ENCODE measurements at places on chromosomes 3 and 15.

DNA sequence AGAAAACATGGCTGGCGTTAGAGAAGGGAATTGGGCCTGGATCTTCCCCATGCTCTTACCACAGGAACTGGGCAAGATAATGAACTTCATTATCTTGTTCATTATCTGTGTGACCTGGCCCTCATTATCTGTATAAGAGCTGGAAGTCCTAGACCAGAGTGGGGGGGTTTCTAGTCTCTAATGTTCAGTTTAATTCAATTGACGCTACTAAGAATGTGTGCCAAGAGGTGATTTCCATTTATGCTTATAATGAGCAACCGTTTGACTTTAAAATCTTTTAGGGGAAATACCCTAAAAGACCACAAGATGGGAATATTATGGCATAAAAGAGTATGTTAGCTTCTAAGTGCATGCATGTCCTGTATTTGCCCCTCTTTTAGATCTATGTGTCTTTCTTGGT is 59.1 kb upstream of the CSTA start:
- DNase-seq, result no peak

- no peak for DNase-seq
Observed at GRCh38 chr3:116930786-116931185, 221.2 kb downstream of the TUSC7 start.

- no peak for DNase-seq
Observed at GRCh38 chr3:50551681-50552435, 15.7 kb downstream of the C3orf18 start.

DNA sequence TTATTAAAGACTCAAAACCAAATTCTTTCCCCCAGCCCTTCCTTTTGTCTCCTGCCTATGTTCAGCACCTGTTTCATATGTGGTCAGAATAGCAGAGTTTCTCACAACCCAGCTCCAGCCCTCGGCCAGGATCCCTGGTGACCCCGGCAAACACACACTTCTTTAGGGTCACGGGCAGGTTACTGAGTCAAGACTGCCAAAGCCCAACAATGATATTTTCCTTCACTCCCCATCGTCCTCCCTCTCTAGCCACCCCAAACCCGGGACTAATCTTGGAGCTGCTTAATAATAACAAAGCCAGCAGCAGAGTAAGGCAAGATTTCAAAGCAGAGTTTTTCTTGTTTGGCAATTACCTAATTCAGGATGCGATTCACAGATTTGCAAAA is 25.5 kb downstream of the RARB start:
- no peak for DNase-seq

DNA sequence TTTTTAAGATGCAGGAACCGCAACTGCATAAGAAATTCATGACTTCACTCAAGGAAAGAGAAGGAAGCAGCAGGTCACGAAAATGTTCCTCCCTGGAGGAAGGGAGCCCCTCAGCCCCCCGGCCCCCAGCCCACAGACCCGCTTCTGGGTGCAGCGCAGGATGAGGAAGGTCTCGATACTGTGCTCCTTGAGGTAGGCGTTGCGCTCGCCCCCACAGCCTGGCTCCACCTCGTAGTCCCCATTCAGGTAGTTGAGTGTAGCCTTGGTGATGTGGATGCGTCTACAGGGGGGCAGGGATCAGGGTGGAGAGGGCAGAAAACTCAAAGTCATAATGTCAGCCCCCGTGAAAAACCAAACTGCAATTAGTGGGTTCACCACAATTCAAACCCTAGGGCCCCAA is 121.4 kb downstream of the ADCY5 start:
- DNase-seq, result no peak

DNA sequence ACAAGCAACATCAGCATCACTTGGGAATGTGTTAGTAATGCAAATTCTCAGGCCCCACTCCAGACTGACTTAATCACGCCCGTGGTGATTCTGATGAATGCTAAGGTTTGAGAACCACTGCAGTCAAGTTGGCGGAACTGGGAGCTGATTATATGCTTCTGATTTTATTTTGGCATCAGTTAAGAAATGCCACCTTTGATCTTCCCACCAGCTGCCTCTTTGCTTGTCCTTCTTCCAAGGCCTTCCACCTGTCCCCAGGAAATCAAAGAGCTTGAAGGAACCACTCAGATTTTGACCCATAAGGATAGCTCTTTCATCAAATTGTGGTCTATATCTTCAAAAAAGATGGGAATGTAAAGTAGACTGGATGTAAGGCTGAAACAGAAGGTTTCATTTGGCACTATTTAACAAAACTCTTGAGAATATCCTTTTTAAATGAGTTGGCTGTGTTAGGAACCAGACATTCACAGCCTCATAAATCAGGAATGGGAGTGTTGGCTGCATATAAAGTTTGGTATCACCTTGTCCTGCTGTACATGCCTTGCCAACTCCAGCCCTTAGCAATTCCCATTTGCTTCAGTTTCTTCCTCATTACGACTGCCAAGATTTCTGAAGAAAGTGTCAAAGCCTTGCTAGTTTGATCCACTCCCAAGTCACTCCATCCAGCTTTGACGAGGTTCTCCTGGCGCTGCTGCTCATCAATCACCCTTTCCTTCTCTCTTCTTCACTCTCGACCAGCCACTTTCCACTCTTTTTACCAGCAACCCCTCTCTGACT is 125.8 kb upstream of the NPHP3 start:
- DNase-seq, result no peak

GRCh38 chr3:82423268-82424030 is 662.0 kb upstream of the GBE1 start:
- DNase-seq, result no peak

GRCh38 chr3:80983753-80984152 is 777.7 kb downstream of the GBE1 start:
- no peak for DNase-seq

DNA sequence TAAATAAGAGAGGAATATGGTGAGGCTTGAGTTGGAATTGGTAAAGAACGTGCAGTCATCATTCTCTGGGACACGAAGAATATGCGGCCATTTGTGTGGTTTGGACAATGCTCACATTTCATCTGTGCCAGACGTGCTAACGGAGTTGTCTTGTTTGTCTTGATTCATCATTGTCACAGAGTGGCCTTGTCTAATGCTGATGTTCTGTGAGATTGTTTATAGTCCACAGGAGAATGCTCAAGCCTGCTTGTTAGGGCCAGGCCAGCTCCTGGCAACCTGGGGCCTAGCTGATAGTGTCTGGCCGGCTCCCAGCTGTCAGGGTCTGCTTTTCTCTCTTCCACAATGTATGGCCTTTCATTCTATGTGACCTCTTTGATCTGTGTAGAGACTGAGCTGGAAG is 384.7 kb downstream of the EDEM1 start:
- DNase-seq, result no peak

DNA sequence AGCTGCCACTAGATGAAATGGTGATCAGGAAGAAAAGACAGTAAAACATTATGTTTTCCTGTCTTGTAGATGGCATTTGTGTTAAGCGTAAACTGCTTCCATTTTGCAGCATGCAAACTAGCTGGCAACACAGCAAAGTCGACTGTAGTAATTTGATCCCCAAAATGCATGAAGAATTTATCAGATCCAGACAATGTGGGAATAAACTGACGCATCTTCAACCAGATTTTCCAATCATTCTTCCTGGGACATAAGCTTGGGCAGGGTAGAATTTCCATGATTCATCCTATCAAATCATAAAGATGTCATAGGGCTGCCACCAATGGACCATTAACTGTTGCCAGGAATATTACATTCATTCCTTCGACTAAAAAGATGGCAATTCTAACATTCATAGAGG is 260.3 kb downstream of the ERC2 start:
- DNase-seq, result no peak

DNA sequence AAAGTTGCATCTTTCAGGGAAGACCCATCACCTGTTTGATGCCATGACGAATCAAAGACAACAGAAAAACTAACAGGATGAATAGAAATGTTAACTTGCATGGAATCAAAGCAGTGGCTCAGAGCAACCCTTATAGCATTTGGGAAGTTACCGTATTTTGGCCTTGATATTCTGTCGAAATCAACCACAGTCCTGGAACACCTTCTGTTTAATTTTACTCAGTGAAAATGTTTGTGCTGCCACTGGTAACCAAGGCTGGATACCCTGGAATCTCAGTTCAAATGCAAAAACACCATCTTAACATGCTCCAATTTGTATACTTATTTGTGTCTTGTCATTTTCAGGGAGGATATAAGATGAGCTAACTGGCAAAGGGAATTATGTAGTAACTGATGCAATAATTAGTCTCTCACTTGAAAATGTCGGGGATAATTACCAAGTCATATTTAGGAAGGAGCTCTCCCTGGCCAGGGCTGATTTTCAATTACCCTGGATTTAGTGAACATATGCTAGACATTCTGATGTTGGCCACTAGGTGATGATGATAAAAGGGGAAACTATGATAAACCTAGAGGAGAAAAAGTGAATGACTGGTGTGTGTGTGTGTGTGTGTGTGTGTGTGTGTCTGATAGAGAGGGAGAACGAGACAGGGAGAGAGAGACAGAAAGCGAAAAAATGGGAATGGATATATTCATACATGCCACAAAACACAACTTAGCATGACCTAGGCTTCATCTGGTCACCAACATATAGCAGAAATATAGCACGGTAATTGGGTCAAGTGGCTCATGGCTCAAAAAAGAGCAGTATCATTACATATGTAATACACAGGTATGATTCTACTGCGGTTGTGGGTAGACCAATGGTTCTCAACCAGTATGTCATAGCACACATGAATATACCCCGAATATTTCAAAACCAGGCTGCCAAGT is 19.0 kb upstream of the PRICKLE2 start:
- DNase-seq, result no peak

DNA sequence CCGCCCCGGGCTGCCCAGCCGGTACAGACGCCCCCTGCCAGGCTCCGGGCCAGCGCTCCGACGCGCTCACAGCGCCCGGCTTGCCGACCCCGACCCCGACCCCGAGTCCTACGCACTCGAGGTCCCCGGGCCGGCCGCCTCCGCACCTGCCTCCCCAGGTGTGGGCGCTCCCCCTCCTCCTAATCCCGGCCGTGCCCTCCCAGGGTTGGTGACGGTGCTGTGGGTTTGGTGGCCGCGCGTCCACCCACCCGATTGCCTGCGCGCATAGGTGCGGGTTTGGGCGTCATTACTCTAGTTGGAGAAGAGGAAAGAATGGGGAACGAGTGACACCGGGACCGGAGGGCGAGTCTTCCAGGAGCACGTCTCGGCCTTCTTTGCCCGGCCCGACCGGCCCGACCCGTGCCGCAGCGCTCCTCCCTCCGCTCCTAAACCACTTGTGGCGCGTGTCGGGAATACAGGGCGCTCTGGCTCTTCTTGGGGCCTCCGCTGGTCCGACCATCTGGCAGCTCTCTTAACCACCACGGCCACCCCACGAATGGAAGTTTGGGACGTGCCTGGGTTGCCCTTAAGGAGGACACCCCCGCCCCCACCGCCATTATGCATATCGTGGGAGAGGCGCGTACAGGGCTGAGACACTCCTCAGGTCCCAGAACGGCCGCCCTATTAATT is 810 bp upstream of the THRB start:
- DNase-seq, result peak; percentile 67

DNA sequence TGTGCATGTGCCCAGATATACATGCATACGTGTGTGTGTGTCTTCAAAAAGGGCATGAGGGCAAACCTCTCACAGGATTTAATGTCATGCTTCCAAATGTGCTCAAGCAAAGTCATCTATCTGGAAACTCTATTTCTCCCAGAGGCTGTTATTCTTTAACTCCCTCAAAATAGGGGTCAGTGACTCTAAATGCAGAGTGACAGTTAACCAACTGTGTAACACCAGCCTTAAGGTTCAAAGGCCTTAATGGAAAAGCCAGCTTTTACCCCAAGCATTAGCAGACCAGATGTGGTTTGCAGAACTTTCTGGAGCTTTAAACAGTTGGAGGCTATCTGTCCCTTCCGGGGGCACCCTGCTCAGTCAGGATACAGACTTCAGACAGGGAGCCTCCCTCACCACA is 70.4 kb upstream of the SLC7A14 start:
- DNase-seq, result no peak

DNA sequence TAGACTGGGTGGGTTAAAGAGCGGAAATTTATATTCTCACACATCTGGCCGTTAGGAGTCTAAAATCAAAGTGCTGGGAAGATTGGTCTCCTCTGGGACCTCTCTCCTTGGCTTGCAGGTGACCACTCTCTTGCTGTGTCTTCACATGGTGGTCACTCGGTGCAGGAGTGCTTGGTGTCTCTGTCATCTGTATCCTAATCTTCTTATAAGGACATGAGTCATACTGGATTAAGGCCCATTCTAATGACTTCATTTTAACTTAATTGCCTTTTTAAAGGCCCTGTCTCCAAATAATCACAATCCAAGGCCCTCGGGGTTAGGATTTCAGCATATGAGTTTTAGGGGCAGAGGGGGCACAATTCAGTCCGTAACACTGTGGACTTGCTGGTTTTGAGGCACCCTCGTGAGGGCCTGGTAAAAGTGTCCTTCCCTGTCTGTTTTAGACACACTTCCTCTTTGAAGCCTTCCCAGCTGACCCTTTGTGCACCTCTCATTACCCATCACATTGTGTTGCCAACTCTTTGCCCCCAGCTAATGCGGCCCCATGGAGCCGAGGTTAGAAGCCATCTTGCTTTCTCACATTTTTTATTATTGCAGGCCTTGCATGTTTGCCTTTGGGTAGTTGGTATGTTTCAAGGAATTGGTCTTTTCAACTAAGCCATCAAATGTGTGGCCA is 3.2 kb downstream of the XYLB start:
- DNase-seq, result no peak

DNA sequence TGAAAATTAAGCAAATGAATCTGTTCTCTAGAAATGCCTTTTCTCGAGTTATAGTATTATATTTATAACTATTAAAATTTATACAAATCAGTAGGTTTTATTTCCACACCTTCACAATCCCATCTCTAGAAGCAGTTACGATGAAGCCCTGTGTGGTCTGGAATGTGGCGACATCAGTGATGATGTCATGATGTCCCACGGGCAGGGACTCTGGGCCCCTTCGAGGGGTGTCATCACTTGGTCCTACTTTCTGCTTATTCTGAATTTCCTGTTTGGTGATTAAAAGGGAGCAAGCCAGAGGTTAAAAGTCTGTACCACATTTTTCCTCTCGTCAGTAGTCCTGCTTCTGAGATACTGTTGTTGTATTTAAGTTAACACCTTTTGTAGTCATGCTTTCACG is 67.4 kb downstream of the PIK3R4 start:
- DNase-seq, result no peak

GRCh38 chr15:73120269-73120668 is 68.0 kb downstream of the NEO1 start:
- no peak for DNase-seq

DNA sequence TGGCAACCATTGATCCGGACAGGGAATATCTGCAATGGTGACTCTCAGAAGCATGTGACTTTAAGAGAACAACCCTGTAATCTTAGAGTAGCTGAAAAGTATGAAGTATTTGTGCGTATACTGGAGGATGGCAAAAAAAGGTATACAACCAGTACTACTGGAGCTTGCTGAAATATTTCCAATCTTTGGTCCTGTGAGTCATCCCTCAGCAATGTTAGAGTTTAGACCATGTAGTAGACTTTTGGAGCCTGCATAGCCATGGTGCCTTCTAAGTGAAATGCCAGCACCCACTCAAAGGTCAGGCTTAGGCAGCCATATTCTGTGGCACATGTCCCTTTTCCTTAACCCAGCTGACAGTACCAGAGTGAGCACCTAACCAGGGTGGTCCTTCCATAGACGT is 429.4 kb downstream of the NTRK3 start:
- DNase-seq, result no peak

GRCh38 chr15:43998607-43999006 is 171.8 kb downstream of the WDR76 start:
- DNase-seq, result no peak

GRCh38 chr3:174792864-174793263 is 66.3 kb upstream of the NAALADL2 start:
- no peak for DNase-seq
